MM.1S (cell line): ENCODE measurements at places on chromosomes 2 and 18.

- no peak for DNase-seq
Observed at GRCh38 chr2:74183878-74184277, 5.2 kb upstream of the MOB1A start.

- DNase-seq: no peak
Observed at GRCh38 chr2:102422910-102423309, at the start of gene IL18RAP. TSS of gene IL18RAP (plus strand) at chr2:102423160. CDS start at chr2:102423278, 118 bp downstream.

DNA sequence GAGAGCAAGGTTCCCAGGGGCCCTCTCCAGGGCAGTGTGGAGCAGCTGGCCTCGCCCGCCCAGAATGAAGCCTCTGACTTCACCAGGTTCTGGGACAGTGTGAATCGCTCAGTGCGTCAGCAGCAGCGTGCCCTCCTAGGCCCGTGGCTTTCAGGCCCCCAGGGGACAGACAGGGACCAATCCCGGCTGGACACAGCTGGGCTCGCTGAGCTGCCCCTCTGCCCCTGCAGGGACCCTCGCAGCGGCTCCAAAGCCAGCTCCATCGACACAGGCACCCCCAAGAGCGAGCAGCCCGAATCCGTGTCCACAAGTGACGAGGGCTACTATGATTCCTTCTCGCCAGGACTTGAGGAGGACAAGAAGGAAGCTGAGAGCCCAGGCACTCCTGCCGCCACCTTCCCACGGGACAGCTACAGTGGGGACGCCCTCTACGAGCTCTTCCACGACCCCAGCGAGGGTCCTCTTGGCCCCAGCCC is 7.6 kb downstream of the AMER3 start:
- no peak for DNase-seq

- peak; percentile 46 for DNase-seq
Observed at GRCh38 chr18:70489986-70490933, 201.4 kb downstream of the SOCS6 start.

DNA sequence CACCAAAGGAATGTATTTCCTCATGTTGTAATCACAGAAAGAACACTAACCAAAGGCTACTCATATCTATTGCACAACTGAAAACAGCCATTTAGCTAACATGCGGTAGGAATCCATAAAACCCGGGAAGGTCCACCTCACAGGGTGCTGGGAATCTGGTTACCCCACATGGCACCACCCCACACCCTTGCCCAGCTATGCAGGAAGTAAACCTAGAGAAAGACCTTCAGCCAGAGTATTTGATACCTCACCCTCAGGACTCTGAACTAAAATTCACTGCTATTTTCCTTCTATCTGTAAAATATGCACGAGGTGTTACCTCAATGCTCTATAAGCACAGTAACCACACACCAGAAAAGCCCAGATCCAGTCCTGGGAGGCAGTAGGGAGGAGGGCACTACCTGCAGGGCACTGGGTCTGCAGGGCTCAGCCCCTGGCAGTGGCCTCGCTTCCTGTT is 45.8 kb downstream of the PTPN2 start:
- DNase-seq: peak; percentile 28

GRCh38 chr2:205785507-205786260 is 103.4 kb downstream of the NRP2 start:
- no peak for DNase-seq

GRCh38 chr18:12946549-12947284 is 1.1 kb upstream of the SEH1L start:
- peak; percentile 21 for DNase-seq
